ENCODE measurements at places on chromosomes 2 and 18.

GRCh38 chr2:199602271-199602895, 144.6 kb upstream of the SATB2 start:
- no peak for DNase-seq
- H3K27me3 ChIP-seq = peaks cover 9% of the 10 kb centered on the region
- no peak overlapping the region for H3K4me3 ChIP-seq

DNA sequence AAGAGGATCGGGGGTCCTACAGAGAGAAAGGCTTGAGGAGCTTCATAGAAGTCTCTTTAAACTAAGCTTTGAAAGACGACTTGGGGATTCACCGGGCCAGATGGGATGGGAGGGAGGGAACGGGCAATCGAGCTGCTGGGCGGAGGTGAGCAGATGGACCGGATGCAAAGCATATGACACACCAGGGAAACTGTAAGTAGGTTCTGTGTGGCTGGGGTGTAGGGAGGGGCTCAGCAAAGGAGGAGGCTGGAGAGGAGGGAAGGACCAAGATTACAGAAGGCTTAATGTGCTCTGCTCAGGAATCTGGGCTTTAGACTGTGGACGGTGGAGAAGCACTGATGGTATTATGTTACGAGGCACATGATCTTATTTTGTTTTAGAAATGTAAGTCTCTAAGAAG, 131.5 kb downstream of the MAIP1 start:
- no peaks in the 10 kb centered on the region for H3K27me3 ChIP-seq
- H3K27ac ChIP-seq = no peak overlapping the region
- no peak for DNase-seq
- no peaks in the 10 kb centered on the region for H3K36me3 ChIP-seq

- no peak overlapping the region for H3K4me3 ChIP-seq
- no peaks in the 10 kb centered on the region for H3K36me3 ChIP-seq
- no peak for DNase-seq
- peaks cover 31% of the 10 kb centered on the region for H3K27me3 ChIP-seq
Measured at GRCh38 chr2:95052307-95052706, 26.8 kb downstream of the MAL start.

- H3K4me1 ChIP-seq = no peaks in the 10 kb centered on the region
- H3K27me3 ChIP-seq = no peaks in the 10 kb centered on the region
- no peak for DNase-seq
- H3K36me3 ChIP-seq = no peaks in the 10 kb centered on the region
- no peak overlapping the region for H3K4me3 ChIP-seq
- no peak overlapping the region for H3K27ac ChIP-seq
Measured at GRCh38 chr2:220619525-220620220, 952.4 kb downstream of the EPHA4 start.

DNA sequence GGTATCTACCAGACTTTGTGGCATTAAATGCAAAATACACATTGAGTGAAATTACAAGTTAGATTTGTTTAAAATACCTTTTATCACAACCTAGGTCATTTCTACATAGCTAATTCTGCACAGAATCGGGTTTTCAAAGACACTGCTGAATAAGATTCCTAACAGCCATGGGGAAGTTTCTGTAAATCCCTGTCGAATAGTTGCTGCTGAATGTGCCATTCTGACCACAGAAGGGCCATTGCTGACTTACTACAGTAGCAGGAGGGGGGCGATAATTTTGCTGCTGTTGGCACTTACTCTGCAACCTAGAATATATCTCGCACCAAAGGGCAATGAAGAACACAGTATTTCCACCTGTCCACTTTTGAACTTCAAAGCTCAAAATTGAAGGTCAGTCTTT, 232.8 kb downstream of the TCF4 start:
- no peak overlapping the region for H3K27ac ChIP-seq
- H3K27me3 ChIP-seq = no peaks in the 10 kb centered on the region
- no peak overlapping the region for H3K4me3 ChIP-seq
- H3K4me1 ChIP-seq = peaks cover 5% of the 10 kb centered on the region
- no peaks in the 10 kb centered on the region for H3K36me3 ChIP-seq

- no peak overlapping the region for H3K4me3 ChIP-seq
- H3K27ac ChIP-seq = no peak overlapping the region
- no peak for DNase-seq
- no peaks in the 10 kb centered on the region for H3K27me3 ChIP-seq
Measured at GRCh38 chr2:17672583-17673317, 80.9 kb downstream of the SMC6 start.

GRCh38 chr2:69434753-69435152, 2.5 kb downstream of the NFU1 start:
- H3K36me3 ChIP-seq = peaks cover 18% of the 10 kb centered on the region
- peaks cover 26% of the 10 kb centered on the region for H3K4me1 ChIP-seq
- no peak overlapping the region for H3K27ac ChIP-seq

DNA sequence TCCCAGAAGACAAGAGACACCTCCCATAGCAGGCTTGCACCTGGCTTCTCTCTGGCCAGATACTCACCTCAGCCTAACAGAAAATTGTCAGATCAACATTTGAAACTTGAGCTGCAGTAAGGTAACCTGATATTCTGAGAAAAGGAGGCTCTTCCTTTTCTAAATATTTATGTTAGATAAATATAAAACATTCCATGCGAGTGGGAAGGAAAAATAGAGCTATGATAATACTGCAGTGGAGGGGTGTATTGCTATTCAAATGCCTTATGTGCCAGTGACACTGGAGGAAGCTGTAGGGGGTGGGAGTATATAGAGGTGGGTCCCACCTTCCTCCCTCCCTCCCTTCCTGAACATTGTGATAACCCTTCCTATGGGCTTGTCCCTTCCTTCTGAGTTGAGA, 515.5 kb upstream of the CHAC2 start:
- no peaks in the 10 kb centered on the region for H3K27me3 ChIP-seq
- H3K4me1 ChIP-seq = no peaks in the 10 kb centered on the region
- no peak overlapping the region for H3K4me3 ChIP-seq

- no peaks in the 10 kb centered on the region for H3K36me3 ChIP-seq
- H3K4me1 ChIP-seq = no peaks in the 10 kb centered on the region
- H3K4me3 ChIP-seq = no peak overlapping the region
- no peak overlapping the region for H3K27ac ChIP-seq
Measured at GRCh38 chr2:879540-879939, 71.1 kb upstream of the SNTG2 start.

DNA sequence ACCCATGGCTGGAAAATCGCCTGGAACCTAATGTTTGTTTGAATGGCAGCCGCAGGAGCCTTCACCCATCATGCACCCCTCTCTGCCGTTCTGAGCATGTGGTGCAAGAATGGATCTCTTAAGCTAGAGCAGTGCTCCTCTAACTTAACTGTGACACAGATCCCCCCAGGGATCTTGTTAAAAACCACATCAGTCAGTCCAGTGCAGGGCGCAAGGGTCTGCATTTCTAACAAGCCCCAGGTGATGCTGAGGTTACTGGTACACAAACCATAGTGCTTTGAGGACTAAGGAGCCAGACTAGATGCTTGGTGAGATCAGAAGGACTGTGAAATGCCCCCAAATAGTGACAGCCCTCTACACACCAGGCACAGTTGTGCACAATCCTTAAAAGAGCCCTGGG, 87.1 kb upstream of the KCTD1 start:
- DNase-seq = no peak
- H3K36me3 ChIP-seq = no peaks in the 10 kb centered on the region
- no peak overlapping the region for H3K27ac ChIP-seq
- H3K4me1 ChIP-seq = peaks cover 3% of the 10 kb centered on the region

GRCh38 chr18:25553631-25554263, 201.8 kb upstream of the ZNF521 start:
- DNase-seq = no peak
- no peaks in the 10 kb centered on the region for H3K36me3 ChIP-seq
- H3K27me3 ChIP-seq = no peaks in the 10 kb centered on the region
- no peak overlapping the region for H3K4me3 ChIP-seq
- no peak overlapping the region for H3K27ac ChIP-seq

- DNase-seq = peak; percentile 88
- no peaks in the 10 kb centered on the region for H3K27me3 ChIP-seq
- peak overlapping the region; percentile 33 for H3K4me3 ChIP-seq
- no peaks in the 10 kb centered on the region for H3K36me3 ChIP-seq
- H3K27ac ChIP-seq = peak overlapping the region; percentile 88
- H3K4me1 ChIP-seq = peaks cover 16% of the 10 kb centered on the region
Measured at GRCh38 chr18:12278741-12279682, 24.9 kb downstream of the CIDEA start.
